ENCODE measurements at places on chromosomes 7 and 10. TPM values are rescaled to one million over a fixed set of nuclear protein-coding genes. Genes with fewer than 3 reads are reported as not detected.

GPR158 gene
- 1.5 TPM for total RNA-seq

DPY19L1 gene
- 20.2 TPM for total RNA-seq

DNAH11 gene
- total RNA-seq: 4.7 TPM

ADAM22 gene
- total RNA-seq: 17.6 TPM

SFTPD gene
- total RNA-seq: 0.70 TPM

SORCS3 gene
- total RNA-seq: 1.4 TPM

OR2A2 gene
- not detected for total RNA-seq

LRRD1 gene
- 0.08 TPM for total RNA-seq

HOXA2 gene
- not detected for total RNA-seq

SAP25 gene
- 4.1 TPM for total RNA-seq

ALDH18A1 gene
- 104 TPM for total RNA-seq

CHRM2 gene
- total RNA-seq: 0.35 TPM

CLDN4 gene
- 18.6 TPM for total RNA-seq

ASZ1 gene
- total RNA-seq: not detected

NUB1 gene
- 32.4 TPM for total RNA-seq

AGR2 gene
- total RNA-seq: not detected
